ENCODE measurements at places on chromosomes 11 and 22. TPM values are rescaled to one million over a fixed set of nuclear protein-coding genes. Genes with fewer than 3 reads are reported as not detected.

GRCh38 chr11:60699936-60700335 is 524 bp downstream of the MS4A8 start:
- no peak for DNase-seq

GRCh38 chr11:68528630-68529029 is 68.1 kb downstream of the PPP6R3 start:
- DNase-seq: no peak

- no peak for DNase-seq
Measured at GRCh38 chr22:39738746-39739145, 154.8 kb downstream of the ENTHD1 start.

DNA sequence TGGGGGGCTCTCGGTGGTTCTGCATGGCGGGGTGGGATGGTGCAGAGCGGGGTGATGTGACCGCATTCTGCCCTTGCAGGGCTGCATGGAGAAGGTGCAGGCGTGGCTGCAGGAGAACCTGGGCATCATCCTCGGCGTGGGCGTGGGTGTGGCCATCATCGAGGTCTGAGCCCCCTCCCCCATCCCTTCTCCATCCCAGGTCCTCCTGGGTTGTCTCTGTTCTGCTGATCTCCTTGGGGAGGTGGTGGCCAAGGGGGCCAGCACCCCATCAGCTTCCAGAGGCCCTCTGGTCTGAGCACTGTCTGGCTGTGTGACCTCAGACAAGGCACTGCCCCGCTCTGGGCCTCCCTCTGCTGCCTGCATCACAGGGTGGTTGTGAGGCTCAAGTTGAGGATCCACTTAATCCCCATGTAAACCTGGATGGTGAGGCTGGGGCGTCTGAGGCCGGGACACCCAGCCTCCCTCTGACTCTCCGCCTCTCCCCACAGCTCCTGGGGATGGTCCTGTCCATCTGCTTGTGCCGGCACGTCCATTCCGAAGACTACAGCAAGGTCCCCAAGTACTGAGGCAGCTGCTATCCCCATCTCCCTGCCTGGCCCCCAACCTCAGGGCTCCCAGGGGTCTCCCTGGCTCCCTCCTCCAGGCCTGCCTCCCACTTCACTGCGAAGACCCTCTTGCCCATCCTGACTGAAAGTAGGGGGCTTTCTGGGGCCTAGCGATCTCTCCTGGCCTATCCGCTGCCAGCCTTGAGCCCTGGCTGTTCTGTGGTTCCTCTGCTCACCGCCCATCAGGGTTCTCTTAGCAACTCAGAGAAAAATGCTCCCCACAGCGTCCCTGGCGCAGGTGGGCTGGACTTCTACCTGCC is 53.3 kb downstream of the CD82 start:
- DNase-seq: no peak

DNA sequence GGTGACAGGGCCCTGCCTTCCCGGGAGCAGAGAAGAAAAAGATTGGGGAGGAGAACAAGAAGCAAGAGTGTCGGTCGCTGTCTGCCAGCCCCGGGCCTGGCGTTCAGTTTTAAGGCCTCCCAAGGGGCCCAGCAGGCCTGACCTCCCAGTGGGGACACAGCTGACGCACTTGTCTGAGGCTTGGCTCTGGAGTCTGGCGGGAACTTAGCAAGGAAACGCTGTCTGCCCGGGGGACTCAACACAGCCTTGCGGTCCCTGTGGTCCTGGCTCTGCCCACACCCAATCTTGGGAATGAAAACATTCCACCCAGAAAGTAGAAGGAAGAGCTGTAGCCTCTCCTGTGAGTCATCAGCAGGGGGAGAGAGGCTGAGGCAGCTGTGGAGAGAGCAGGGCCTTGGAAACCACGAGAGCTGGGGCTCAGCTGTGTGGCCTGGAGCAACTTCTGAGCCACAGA is 54.4 kb downstream of the TRAF6 start:
- DNase-seq: peak; percentile 99

GRCh38 chr11:44942029-44942955 is 8.4 kb downstream of the TP53I11 start:
- no peak for DNase-seq

- peak; percentile 22 for DNase-seq
Measured at GRCh38 chr11:64252003-64252872, 908 bp downstream of the PLCB3 start.

GRCh38 chr11:61968758-61969390 is 1.4 kb upstream of the FTH1 start:
- DNase-seq: no peak

GRCh38 chr11:122632181-122632824 is 23.2 kb upstream of the UBASH3B start:
- peak; percentile 40 for DNase-seq

DNA sequence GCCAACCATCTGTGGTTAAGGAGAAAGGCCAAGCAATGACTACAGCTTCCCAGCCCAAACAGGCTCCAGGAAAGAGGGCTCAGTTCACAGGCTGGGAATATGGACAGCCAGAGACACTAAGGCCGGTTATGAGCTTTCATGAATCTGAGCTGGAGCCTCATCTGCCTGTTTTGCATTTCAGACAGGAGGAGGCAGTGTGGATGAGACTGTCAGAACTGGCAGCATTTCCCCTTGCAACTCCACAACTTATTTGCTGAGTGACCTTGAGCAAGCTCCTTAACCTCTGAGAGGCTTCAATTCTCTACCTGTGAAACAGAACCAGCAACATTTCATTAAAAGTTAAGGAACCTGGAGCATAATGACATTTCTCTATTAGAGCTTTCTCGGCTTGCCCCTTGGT is 264.0 kb downstream of the ETS1 start:
- no peak for DNase-seq

DNA sequence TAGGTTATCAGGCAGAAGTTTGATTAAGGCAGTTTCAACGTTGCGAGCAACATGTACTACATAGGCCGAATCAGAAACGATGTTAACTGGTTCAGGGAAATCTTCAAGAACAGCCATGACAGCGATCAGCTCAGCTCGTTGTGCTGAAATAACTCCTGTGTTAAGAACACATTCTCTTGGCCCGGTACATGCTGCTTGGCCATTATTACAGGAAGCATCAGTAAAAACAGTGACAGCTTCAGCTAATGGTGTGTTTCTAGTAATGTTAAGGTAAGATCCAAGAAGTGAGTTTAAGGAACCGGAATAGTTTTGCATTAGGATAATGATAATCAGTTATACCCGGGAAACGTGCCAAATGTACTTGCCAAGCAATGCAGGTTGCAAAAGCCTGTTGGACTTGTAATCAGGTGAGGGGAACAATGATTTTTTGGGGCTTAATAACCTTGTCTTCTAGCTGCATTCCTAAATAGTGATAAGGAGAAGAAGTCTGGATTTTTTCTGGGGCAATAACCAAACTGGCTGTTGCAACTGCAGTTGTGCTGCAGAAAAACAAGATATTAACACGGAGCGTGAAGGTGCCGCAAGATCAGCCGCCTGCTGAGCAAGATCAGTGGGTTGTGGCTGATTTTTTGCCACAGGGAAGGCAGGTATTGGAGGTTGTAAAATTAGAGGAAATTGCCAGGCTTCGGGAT is 14.3 kb downstream of the OR52K1 start:
- DNase-seq: no peak

GRCh38 chr11:19843079-19843478 is 130.4 kb downstream of the NAV2 start:
- DNase-seq: peak; percentile 8

DNA sequence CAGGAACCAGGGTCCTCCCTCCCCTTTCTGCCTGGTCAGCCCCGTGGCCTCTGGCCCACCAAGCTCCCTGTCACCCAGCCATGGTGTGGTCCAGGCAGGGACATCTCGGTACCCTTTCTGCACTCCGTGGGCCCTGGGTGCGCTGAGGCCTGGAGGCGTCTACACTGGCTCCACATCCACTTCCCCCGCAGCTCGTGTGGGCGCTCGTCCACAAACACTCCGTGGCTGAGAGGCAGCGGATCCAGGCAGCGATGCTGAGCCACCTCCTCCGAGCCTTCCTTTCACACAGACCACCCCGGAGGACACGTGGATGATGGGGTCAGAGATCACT is 16.1 kb downstream of the RNH1 start:
- no peak for DNase-seq

GRCh38 chr22:37263966-37264887 is 18.1 kb upstream of the CYTH4 start:
- DNase-seq: no peak

- peak; percentile 66 for DNase-seq
Measured at GRCh38 chr22:37331034-37331428, 48.7 kb downstream of the CYTH4 start.

DNA sequence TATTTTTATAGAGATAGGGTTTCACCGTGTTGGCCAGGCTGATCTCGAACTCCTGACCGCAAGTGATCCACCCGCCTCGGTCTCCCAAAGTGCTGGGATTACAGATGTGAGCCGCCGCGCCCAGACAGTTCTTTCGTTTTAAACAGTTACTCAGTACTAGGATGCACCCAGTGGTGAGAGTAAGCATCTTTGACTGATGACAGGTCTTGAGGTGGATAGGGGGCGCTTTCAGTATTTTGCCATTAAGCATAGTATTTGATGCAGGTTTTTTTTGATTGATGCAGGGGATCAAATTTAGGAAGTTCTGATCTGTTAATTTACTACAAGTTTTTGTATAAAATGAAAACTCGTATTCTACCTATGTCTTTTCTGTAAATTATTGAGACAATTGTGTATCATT is 13.2 kb upstream of the TRIM34 start:
- no peak for DNase-seq

GRCh38 chr11:124917115-124917637 is 1.9 kb upstream of the HEPN1 start:
- no peak for DNase-seq

GRCh38 chr11:2140411-2141400 is 1.5 kb upstream of the IGF2 start:
- DNase-seq: no peak

GRCh38 chr11:8099291-8099899 is 18.4 kb downstream of the TUB start:
- DNase-seq: peak; percentile 64

- no peak for DNase-seq
Measured at GRCh38 chr11:69013009-69013951, at the start of gene MRGPRF. Gene MRGPRF (minus strand): TSS chr11:69013246. CDS start chr11:69009901, 3,345 bp downstream.

- DNase-seq: no peak
Measured at GRCh38 chr11:76649851-76650372, 20.6 kb downstream of the LRRC32 start.

DNA sequence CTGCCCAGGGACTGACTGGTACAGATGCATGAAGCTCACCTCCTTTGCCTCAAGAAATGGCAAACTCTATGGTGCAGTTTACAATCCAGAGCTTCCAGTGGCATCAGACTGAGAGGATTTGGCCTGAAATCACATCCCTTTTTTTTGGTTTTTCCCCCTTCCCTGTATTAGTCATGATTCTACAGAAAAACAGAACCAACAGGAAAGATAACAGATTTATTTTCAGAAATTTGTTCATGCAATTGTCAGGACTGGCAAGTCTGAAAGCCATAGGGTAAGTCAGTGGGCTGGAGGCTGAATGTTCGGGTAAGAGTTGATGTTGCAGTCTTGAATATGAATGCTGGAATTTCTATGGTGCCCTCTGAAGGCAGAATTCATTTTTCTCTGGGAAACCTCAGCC is 12.0 kb upstream of the ZDHHC13 start:
- no peak for DNase-seq

GRCh38 chr11:12801976-12802375 is 127.8 kb downstream of the TEAD1 start:
- no peak for DNase-seq

- no peak for DNase-seq
Measured at GRCh38 chr11:105033781-105034180, 1.2 kb downstream of the CASP1 start.

DNA sequence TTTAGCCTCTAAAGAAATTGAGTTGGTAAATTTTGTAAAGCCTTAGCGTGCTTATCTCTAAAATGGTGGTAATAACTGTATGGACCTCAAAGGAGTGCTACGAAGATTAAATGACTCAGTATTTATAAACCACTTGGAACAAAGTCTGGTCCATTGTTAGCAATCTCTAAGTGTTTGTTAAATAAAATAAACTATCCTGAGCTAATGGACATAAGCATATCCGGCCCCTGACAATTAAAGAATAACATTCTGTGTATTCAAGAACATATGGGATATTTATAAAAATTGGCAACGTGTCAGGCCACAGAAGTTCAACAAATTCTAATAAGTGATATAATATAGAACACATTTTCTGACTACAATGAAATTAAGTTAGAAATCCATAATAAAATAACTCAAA is 71.0 kb downstream of the MYEOV start:
- no peak for DNase-seq

- no peak for DNase-seq
Measured at GRCh38 chr11:45892856-45893255, 7.4 kb downstream of the MAPK8IP1 start.

GRCh38 chr22:39055658-39056057 is 15.0 kb downstream of the APOBEC3F start:
- no peak for DNase-seq

Gene FAM83F
- total RNA-seq: 0.03 TPM

Gene ILK
- total RNA-seq: 149 TPM

Gene ENTHD1
- total RNA-seq: not detected

Gene OLFML1
- not detected for total RNA-seq

Gene SMTNL1
- total RNA-seq: not detected

Gene KCNE3
- not detected for total RNA-seq

Gene DKK3
- total RNA-seq: 48.0 TPM

All from HT1080 (cell line).